ENCODE measurements at places on chromosomes 5 and 9.
A peak's percentile ranks its signal among the peaks of the same experiment; 100 is the strongest.

GRCh38 chr5:79536193-79536906 lies 22.4 kb upstream of the HOMER1 start:
- no peak for DNase-seq

GRCh38 chr9:130461218-130461630 lies 16.5 kb downstream of the ASS1 start:
- peak; percentile 63 for DNase-seq

DNA sequence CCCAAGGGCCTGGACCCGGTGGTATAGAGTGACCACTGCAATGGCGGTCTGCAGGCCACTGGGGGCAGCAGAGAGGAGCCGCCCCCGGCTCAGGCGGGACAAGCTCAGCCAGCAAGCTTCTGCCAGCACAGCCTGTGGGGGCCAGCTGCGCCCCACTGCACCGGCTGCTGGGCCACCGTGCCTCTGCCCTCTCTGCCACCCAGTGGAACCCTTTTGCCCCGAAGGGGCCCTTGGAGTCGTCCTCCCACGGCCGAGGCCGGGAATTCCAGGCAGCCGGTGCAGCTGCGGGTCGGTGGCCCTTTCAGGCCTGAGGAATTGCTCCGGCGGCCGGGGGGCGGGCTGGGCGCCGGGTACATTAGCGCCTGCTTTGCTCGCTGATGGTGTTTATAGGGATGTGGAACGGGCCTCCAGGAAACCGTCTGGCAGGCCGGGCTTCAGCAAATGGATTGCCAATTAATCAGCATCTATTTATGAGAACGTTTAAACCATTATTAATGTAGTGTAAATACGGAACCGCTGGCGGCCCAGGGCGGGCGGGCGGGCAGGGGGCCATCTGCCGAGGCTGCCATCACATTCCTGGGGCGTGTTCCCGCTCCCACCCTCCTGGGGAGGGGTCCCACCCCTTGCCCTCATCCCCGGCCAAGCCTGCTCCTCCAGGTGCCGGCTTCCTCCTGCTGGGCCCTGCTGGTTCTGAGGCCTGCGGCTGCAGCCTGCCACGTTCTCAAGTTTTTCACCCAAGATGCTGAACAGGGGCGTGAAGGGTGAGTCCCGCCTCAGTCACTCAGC lies 127.4 kb downstream of the BARX1 start:
- no peak for DNase-seq

- DNase-seq = no peak
Measured at GRCh38 chr5:128403333-128403732, 134.7 kb downstream of the FBN2 start.

- DNase-seq = no peak
Measured at GRCh38 chr9:133119846-133120500, 1.1 kb downstream of the RALGDS start.
